ENCODE measurements at places on chromosomes 7 and 10.

GRCh38 chr10:133264461-133264860, 12.2 kb downstream of the ADAM8 start:
- no peak for DNase-seq

DNA sequence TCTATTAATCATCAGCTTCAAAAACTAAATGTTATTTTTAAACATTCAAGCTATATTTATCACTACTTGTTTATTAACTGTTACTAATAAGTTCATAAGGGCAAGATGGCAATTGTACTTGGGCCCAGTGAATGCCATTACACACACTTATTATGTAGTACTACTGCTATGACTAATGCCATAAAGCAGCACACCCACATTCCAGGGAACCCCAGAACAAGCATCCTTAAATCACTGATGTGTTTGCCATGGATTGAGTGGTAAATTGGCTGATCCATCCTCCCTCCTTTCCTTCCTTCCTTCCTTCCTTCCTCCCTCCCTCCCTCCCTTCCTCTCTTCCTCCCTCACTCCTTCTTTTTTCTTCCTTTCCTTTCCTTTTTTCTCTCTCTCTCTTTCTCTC, 37.4 kb upstream of the RSU1 start:
- DNase-seq, result no peak

DNA sequence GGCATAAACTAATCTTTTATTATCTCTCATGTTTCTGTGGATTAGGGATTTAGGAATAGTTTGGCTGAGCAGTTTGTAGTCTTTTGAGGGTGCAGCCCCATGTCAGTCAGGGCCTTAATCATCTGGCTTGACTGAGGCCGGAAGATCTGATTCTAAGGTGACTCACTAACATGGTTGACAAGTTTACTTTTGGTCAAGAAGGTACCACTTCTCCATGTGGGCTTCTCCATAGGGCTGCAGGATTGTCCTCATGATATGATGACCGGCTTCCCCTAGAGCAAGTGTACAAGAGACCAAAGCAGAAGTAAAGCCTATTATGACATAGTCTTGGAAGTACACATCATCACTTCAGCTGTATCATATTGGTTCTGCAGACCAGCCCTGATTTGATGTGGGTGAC, 45.9 kb upstream of the OIT3 start:
- no peak for DNase-seq

- DNase-seq, result no peak
Observed at GRCh38 chr10:118584181-118584954, 11.1 kb downstream of the PRLHR start.

DNA sequence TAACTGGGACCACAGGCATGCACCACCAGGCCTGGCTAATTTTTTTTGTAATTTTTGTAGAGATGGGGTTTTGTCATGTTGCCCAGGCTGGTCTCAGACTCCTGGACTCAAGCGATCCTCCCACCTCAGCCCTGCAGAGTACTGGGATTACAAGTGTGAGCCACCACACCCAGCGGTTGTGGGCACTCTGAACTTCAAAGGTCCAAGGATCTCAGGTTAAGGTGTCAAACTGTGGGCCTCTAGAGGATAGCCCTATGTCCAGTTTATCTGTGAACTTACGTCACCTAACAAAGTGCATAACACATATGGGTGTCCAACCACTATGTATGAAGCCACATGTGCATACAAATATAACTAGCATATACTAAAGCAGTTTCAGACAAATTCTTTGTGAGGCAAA, 3.2 kb upstream of the IL2RA start:
- DNase-seq, result peak; percentile 17

DNA sequence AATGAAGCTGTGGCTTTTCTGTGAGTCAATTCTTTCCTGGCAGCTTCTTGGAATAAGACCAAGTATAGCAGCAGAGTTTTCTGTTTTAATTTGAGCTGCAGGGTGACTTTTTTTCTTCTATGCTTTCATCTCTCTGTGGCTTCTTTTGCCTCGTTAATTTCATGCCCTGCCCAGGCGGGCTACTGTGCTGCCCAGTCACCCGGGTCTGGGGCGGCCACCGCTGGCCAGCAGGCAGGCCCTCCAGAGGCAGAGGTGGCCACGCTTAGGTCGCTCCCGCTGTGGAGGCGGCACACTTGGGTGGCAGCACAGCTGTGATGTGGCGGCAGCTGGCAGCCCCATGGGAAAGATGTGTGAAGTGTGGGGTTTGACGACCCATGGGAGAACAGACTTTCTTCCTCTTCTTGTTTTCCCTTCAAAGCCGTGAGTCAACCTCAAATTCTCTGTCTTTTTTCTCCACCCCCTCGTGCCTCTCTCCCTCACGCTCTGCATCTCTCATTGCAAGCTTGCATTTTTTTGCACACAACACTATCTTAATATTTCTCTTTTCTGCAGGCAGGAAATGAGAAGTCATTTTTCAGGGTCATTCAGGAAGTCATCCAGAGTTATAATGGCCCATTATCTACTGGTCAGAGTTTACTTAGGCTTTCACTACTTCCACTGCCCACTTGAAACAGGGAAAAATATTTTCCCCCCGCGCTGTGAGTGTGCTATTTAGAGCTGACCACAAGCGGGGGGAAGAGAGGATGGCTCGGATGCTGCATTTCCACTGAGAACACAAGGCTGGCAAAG, 67.8 kb downstream of the EGFR start:
- no peak for DNase-seq

DNA sequence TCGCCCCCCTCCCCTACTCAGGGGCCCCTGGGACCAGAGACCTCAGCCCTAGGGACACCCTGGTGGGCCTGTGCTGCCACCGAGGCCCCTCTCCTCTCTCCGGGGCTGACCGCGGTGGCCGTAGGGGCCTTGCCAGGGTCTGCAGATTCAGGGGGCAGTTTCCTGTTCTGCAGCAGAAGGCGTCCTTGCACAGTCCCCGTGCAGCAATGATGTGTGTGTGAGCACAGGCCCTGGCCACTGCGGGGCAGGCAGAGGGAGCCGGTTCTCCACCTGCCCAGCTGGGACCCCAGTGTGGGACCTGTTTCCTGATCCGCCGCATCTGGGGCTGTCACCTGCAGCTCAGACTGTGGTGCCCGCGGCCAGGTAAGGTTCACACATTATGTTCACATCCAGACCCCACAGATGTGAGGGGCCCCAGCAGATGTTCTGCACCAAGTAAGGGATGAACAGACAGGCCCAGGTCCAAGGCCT, 60.7 kb upstream of the DNAJB6 start:
- peak; percentile 65 for DNase-seq

DNA sequence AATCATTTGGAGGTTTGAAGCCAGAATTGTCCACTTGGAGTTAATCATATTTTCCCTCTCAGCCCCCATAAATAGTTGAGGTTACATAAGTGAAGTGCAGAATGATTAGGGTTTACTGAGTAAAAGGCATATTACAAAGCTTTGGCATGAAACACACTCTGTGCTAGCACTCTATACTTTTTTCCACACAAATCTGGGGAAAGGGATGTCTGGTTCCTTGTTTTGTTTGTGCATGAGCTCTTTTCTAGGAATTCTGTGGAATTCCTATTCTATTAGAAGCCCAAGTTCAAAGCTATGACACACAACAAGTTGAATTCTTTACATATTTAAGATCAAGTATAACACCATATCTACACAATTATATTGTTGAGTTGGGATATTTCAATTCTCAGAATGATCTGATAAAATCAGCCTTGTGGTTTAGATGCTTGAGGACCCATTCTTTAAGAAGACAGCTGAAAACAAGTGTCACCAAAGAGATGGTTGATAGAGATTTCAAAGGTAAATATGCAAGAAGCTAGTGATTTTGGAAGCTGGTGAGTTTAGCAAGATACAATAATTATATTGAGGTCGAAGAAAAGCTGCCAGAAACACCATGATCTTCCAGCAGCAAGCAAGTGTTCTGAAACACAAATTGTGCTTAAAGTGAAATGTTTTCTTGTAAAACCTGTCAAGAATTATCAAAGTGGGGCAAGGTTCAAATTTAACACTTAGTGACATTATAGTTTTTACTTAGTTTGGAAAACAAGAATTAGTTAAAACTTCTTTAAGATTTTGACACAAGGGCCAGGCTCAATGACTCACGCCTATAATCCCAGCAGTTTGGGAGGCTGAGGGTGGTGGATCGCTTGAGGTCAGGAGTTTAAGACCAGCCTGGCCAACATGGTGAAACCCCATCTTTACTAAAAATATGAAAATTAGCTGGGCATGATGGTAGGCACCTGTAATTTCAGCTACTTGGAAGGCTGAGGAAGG, 122.6 kb downstream of the INHBA start:
- no peak for DNase-seq

GRCh38 chr10:27328946-27329345, 88.3 kb upstream of the ACBD5 start:
- no peak for DNase-seq

GRCh38 chr7:122038134-122038533, 105.9 kb downstream of the AASS start:
- no peak for DNase-seq

DNA sequence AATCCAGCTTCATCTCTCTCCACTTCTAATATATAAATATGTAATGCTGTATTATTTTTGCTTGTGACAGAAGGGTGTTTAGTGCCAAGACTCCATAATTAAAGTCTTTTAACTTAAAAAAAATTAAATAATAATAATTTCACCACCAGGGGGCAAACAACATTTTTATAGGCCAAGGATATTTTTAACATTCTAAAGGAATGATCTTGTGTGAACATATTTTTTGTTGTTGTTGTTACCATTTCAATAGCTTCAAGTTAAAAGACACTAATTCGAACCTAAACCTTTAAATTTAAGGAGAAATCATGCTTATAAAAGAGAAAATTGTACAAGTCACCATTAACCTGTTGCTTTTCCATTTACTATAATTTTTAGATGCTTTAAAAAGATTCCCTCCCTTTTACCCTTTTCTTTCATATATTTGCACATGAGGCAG, 7.5 kb upstream of the DNAJC1 start:
- no peak for DNase-seq

- DNase-seq, result peak; percentile 50
Observed at GRCh38 chr10:6669269-6669859, 89.3 kb upstream of the PRKCQ start.

DNA sequence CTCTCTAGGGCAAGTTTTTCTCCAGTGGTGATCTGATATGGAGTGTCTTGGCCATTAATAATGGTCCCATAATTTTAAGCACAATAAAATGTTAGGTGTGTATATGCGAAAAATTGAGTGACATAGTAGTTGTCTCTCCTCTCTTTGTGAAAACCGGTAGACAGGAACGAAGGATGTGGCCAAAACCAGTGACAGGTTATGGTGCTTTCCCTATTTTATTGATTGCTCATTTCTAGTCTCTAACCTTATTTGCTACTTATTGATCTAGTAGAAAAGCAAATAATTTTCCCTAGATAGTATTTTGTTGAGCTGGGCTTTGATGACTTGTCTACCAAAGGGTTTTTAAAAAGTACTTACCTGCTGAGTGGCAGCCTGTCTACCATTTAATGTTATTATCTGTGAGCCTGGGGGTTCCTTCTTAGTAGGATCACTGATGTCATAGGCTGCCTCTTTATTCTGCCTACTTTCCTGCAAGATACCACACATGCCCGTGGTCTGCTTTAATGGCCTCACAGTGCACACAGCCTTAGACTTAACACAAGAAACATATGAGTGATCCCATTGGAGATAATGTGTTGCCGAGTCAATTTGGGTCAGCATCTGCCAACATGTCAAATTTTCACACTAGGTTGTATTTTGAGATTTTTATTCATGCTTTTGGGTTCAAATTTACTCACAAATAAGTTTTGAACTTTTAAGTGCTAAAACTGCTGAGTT, 100.0 kb downstream of the AUTS2 start:
- no peak for DNase-seq

DNA sequence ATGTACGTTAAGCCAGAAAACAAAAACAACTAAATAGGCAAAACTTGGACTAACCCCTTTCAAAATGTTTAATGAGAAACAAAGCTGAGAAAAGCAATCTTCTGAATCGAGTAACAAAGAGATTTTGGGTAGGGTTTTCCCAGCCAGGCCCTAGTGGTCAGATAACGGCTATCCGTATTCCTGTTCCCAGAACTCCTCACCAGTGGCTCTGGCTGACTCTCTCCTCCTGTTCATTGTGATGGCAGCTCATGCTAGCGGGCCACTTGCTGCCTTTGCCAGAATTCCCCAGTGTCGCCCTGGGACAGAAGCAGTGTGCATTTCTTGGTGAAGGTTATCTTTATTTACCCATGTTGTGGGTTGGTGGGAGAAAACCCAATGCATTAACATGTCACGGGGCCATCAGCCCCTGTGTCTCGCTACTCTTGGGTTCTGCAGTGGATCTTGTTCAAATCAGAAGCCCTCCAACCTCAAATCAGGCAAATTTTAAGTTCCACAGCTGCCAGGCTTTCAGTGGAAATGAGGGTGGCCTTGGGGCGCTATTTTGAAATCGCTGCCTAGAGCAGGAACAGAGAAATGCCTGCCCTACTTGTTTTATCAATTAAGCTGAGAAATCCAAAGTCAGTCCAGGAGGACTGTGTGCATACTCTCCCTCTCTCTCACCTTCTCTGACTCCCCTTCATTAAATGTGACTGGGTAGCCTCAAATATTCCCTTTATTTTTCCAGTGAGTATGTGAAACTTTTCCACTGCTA, 164.5 kb upstream of the NPVF start:
- peak; percentile 68 for DNase-seq

All from endodermal cell (in vitro differentiated cells).